ENCODE measurements at places on chromosomes 11 and 22.

GRCh38 chr11:78032090-78032489 is 9.0 kb upstream of the KCTD14 start:
- DNase-seq, result no peak

DNA sequence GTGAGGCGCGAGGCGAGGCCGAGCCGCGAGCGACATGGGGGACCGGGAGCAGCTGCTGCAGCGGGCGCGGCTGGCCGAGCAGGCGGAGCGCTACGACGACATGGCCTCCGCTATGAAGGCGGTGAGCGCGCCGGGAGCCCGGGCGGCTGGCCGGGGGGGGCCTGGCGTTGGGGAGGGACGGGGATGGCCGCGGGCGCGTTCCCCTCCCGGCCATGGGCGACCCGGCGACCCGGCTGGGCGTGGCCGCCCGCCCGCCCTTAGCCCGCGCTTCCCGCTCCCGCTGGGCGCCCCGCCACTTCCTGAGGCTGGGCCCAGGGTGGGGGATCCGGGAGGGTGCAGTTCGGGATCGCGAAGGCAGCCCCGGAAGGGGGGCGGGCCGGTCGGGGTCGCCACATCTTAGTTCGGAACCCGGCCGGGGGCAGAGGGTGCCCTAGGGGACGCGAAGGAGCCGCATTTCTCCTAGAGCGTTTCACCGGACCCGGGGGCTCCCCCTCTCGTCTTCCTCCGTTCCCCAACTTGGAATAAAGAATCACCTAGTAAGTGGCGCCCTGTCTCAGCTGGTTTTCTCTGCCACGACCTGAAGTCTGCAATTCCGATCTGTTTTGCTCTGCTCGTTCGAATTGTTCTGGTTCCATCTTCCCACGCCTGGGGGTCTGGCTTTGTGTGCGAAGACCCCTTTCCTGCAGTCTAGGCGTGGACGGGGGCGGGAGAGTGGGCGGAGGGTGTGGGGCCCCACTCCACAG is 536 bp downstream of the YWHAH start:
- peak; percentile 24 for DNase-seq

DNA sequence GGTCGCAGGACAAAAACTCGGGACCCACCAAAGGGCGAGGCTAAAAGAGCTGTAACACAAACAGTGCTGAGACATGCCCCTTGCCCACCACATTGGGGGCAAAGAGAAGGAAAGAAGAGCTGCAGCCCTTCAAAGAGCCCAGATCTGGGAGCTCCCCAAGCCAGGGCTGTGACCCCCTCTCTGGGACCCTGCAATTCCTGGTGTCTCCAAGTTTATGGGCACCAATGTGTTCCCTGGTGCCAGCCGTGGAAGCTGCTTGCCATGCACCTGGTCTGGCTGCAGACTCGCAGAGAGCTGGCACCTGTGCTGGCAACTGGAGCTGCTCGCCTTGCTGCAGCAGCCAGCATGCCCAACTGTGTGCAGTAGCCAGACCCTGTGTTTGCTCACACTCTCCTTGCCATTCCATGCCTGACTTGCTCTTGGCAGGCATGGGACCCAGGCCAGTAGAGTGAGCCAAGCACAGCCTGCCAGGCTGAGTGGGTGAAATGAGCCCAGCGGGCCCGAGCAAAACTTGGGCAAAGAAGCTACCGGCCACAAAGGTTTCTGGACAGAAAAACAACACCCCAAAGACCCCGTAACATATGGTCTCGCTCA is 16.0 kb downstream of the RRP8 start:
- DNase-seq, result no peak

DNA sequence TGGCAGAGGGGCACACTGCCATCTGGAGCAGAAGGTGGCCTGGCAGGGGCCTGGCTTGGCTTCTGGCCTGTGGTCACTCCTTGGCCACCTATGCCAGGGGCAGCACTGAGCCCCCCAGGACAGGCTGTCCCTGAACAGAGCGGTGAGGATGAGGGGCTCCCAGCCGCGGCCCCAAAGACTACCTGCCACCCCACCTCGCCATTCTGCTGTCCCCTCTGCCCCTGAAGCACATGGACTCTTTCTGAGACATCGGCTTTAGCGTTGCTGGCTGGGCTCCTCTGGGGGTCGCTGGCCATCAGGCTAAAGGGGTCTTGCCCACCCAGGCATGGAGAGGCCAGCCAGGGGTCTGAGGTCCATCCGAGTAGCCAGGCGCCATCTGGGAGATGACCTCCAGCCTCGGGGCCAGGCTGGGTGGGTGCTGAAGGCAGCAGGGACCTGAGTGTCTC is 87.8 kb downstream of the WNT7B start:
- DNase-seq, result no peak

DNA sequence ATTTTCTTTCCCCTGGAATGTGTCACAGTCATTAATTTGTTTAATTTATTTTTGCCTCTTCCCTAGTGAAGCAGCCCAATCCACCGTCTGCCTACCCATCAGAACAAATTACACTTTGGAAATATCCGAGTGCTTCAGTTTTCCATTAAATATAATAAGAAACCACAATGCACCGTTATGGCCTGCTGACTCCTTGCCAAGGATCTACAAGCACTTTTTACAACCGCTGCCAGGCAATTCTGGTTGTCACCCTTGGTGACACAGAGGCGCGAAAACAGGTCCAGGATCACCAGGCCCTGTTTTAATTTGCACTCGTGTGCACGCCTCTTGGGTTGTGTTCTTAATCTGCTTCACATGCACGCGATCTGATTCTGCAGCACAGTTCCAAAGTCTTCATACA is 43.9 kb downstream of the KIRREL3 start:
- DNase-seq, result no peak

DNA sequence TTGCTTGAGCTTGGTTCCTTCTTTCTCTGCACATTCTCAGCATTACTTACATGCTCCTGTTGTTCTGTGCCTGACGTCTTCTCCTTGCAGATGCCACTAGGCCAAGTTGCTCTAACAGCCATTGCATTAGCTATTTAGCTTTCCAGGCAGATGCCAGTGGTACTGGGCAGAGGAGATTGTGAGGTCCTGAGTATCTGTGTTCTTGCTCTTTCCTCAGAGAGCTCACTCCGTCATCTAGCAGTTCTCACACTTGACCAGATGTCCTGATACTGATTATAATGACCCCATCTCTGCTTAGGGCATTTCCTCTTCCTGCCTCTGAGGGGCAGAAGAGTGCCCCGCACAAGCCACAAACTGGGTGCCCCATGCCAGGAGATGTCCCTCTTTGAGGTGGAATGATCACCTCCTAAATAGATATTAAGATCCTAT is 30.7 kb downstream of the ARHGAP1 start:
- no peak for DNase-seq

DNA sequence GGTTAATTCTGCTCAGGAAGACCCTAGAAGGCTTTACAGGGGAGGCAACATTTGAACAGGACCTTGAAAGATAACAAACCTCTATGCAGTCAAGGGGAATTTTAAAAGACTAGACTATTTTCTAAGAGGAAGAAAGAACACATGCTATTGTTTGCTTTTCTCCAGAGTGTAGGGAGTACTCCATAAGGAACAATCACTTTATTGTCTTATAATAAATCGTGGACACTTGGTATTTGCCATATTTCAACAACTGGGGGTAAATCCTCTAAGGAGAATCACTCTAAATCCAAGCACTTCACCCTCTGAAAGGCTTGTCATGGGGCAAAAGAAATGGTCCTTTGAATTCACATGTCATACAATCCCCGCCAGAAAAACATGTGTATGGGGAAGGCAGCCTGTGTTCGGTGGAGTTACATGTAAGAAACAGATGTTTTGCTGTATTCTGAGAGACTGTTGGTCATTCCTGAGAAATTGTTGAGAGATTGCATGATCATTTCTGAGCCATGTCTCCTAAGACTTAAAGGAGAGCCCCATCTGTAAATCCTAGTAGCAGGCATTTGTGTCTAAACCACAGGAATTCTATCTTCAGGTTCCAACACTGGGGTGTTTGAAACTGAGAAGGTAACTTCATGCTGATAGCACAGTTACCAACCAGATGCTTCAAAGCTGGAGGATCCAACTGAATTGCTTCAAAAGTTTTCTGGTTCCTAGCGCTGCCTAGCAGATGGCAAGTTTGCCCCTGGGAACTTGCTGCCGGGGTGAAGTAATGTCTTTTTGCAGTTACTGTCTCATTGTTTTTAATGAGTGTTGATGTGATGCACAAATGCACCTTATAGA is 66.8 kb downstream of the FZD4 start:
- DNase-seq, result no peak

- DNase-seq, result no peak
These were observed 17.2 kb downstream of the P2RY2 start for GRCh38 chr11:73235236-73235786.

DNA sequence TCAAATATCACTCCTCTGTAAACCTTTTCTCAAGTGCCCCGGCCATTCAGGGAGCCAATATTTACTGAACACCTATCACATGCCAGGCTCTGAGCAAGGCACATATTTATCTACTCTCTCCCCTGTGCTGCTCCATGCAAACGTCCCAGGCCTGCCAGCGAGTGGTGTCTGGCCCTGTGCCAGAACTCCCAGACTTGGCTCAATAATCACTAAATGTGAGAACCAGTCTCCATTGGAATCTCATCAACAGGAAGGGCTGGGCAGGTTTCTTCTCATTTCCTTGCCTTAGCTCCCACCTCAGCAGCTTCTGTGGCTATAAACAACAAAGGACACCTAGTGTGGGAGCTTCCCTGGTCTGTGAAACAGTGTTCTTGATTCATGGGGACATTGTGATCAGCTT is 21.7 kb downstream of the RASSF10 start:
- DNase-seq, result no peak

DNA sequence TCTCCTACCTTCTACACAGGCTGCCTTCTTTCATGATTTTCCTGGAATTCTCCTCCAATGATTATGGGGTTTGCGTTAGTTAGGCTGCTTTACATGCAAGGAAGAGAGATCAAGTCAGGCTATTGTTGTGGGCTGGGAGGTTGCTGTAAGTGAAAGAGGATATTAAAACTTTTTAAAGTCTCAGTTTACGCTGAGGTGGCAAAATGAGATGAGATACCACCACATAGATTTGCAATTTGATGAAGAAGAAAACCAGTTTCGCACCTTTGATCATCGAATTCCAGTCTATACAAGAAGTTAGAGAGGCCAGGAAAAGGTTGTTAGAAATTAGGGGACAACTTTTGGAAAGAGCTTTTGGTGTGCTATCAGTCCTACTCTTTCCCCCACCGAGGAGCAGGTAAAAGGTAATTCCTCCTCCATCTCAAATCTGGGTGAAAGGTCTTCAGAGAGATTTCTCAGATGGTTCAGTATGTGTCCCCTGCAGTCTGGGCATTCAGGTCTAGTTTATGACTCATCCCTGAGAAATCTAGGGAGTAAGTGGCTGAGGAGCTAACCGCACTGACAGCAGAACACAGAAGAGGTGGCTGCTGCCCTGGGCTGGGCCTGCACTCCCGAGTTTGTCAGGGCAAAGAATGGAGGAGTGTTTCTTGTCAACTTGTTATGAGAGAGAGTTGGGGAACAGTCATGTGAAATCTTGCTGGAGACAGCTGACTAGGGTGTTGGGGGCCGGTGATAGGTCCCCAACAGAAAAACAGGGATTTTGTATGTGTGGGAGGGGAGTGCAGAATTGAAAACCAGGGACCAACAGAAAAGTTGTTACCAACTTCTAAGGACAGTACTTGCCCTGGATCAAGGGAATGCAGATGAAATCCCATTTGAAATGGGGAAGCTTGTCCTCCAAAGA is 34.7 kb downstream of the CCDC83 start:
- no peak for DNase-seq

DNA sequence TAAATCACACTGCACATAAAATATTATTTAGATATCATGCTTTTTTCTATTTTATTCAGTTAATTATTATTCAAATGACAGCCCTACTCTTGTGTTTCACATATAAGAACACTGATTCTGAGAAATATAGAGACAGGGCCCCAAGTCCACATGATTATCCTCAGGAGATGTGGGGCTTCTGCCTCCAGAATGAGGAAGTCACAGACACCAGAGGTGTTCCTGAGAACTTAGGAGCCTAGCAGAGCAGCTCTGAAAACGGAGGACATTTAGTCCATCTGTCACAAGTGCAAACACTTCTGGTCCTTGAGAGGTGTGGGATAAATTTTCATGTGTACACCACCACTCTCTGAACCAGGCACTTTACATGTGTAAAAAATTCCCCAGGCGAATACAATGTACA is 26.2 kb downstream of the TRIM66 start:
- no peak for DNase-seq

DNA sequence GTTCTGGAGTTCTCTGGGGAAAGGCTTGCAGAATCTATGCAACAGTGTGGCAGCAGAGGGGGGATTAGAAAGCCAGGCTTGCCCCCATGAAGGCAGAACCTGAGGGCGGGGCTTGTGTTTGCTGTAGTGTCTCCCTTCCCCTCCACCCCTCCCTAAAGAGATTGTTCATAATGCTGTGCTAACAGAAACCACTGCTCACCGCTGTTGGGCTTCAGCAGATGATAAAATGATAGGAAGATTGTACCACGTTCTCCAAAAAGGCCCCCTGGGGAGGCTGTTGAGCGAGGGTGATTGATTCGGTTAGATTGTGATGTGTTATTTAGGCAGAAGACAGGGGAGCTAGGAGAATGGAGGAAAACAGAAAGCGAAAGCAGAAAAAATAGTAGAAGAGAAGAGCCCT is 215.2 kb upstream of the NCAM1 start:
- no peak for DNase-seq

GRCh38 chr22:27987557-27987956 is 68.5 kb upstream of the PITPNB start:
- DNase-seq, result no peak

DNA sequence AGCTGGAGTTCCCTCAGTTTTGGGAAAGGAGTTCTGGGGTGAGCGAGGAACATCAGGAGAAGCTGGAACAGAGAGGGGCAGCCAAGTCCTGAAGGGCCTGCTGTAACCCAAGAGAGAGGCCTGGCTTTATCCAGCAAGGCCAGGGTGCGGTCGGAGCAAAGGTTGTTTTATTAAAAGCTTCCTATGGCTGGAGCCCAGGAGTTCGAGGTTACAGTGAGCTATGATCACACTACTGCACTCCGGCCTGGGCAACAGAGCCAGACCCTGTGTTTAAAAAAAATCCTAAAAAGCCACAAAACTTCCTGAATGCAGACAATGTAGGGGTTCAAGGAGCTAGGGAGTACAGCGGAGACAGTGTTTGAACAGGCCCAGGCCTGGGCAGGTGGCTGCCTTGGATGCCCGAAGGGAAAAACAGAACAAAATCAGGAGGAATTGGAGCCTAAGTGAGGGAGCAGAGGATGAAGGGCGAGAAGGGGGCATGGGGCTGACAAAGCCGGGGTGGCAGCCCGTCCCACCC is 22.2 kb upstream of the MALAT1 start:
- no peak for DNase-seq

DNA sequence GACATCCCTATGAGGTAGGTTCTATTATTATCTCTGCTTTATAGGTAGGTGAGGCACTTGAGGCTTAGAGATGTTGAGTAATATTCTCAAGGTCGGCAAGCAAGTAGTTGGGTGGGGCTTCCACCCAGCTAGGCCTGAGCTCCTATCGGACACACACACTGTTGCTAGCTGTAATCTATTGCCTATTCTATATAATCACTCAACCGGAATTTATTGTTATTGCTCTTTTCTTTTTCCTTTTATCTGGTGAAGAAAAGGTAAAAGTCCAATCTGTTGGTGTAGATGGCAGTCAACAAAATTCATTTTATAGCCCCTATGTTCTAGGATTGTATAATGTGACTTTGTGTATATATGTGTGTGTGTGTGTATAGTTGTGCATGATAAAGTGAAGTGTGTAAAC is 3.4 kb downstream of the OR9Q2 start:
- no peak for DNase-seq

Measured in T-helper 2 cell (primary cell).